ENCODE measurements at places on chromosomes 5 and 9. TPM values are rescaled to one million over a fixed set of nuclear protein-coding genes. Genes with fewer than 3 reads are reported as not detected.

DNA sequence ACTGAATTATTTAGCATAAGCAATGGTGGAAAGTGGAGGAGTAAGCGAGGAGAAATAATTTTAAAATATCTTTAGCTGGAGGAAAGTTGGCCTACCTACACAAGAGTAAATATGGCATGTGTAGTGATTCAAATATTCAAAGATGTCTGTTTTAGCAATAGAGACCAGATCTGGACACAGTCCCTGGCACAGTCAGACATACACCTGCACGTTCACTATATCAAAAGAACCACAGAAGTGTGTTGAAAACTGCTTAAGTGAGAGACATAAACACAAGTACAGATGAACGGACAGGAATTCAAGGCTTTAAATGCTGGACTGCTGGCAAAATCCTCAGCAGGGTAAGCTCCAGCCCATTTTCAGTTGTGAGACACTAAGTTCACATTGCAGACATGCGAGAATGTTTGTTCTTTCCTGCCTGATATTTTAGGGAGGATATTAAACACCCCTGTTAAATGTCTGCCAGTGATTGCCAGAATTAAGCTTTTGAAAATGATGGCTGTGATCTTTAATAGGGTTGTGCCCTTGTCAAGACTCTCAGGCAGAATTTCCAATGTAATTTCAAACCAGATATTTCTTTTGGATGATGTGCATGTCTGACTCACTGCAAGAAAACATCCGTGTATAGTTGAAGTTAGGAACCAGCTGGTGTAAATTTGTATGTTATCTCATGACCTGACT, 810.6 kb downstream of the TLE4 start:
- peak; percentile 7 for DNase-seq

The ITK gene
- 14.7 TPM for total RNA-seq

GRCh38 chr5:138653502-138653901, 78.3 kb upstream of the HSPA9 start:
- no peak for DNase-seq

DNA sequence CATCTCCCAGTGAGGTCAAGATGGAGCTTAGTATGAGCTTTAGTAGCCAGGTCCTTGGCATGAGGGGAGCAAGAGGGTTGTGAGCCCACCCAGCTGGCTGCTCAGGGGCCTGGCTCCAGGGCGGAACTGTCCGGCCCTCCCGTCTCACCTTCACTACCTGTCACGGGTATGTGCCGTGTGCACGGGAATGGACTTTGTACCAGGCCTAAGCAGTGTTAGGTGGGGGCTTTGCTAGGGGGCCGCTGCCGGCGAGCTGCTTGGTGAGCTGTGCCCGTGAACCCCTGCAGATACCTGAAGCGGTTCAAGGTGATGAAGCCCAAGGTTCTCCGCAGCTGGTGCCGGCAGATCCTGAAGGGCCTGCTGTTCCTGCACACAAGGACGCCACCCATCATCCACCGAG, 46.7 kb downstream of the WNK2 start:
- DNase-seq, result no peak

DNA sequence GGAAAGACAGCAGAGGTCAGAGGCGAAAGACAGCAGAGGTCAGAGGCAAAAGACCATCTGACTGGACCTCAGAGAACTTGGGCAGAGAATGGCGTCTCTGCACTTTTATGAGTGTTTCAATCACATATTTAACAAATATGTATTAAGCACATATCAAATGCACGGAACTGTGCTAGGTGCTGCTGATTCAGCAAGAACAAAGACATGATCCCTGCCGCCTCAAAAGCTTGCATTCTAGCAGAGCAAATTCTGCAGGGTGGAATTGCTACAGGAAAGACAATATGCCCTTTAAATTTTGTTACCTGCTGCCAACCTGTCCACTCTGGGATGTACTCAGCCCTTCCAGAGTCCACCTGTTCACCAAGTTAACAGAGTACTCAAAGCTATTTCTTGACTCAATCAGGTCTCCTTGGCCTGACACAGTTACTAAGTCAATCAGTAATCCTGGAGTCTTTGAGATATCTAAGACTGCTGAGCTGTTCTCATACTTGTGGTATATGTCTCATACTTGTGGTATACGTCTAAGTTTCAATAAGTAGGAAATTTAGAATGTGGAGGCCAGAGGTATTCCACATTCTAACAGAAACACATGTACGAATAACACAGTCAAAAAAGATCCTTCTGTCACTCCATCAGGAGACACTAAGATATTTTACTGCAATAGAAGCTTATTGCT, 131.8 kb downstream of the GNAQ start:
- DNase-seq, result peak; percentile 58

- no peak for DNase-seq
Measured at GRCh38 chr5:53616939-53617549, 56.6 kb downstream of the NDUFS4 start.

The NIPSNAP3A gene
- 62.1 TPM for total RNA-seq

DNA sequence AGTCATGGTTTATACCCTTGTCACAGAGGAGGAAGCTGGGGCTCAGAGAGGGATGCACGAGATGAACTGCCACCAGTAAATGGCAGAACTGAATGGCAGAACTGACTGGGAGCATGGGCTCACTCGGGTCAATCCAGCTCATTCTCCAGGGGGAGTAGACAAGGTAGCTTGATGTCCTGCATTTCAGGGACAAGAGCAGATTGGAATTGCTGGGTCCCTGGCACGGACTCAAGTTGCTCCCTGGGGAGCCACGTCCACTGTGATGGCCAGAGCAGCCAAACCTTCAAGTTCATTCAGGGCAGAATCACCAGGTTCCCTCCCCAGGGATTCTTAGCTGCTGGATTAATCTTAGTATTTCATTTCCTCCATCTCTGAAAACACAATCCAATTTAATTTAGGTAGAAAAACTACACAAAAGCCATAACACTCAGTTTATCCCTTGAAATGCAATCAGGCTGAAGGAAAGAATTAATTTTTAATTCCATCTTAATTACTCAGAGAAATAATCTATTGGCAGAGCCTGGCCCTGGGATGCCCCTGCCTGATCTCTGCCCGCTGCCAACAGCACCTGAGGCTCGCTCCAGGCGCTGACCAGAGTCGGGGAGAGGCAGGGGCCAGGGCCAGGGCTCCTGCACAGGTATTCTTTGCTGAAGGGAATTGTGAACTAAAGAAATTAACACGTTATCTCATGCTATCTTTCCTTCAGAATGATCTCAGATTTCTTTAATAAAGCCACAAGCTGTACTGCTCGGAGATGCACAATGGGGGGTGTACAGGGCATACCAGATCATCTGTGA, 42.0 kb upstream of the UNC5A start:
- no peak for DNase-seq

All from umbilical cord (tissue), 2 donors.